ENCODE measurements at places on chromosomes 16 and 17. TPM values are rescaled to one million over a fixed set of nuclear protein-coding genes. Genes with fewer than 3 reads are reported as not detected.
A peak's percentile ranks its signal among the peaks of the same experiment; 100 is the strongest.

- H3K4me3 ChIP-seq, result peak overlapping the region; percentile 78
- H3K4me1 ChIP-seq, result no peaks in the 10 kb centered on the region
- DNase-seq, result no peak
- H3K36me3 ChIP-seq, result peaks cover 33% of the 10 kb centered on the region
These were observed 581 bp upstream of the TMEM208 start for GRCh38 chr16:67226295-67226803.

- no peaks in the 10 kb centered on the region for H3K36me3 ChIP-seq
- H3K27ac ChIP-seq, result peak within 1 kb of the TSS; percentile 22
- no peaks in the 10 kb centered on the region for H3K4me1 ChIP-seq
- peak within 1 kb of the TSS; percentile 30 for H3K4me3 ChIP-seq
- no peak for DNase-seq
These were observed at the start of gene SLC16A11 for GRCh38 chr17:7043497-7044198. Gene SLC16A11 (minus strand): TSS chr17:7044092. CDS start chr17:7043513, 579 bp downstream.

- no peak for DNase-seq
- no peaks in the 10 kb centered on the region for H3K36me3 ChIP-seq
- H3K4me1 ChIP-seq, result no peaks in the 10 kb centered on the region
- H3K27me3 ChIP-seq, result no peaks in the 10 kb centered on the region
- H3K4me3 ChIP-seq, result no peak overlapping the region
These were observed 190.7 kb downstream of the CCT6B start for GRCh38 chr17:34770586-34770985.

DNA sequence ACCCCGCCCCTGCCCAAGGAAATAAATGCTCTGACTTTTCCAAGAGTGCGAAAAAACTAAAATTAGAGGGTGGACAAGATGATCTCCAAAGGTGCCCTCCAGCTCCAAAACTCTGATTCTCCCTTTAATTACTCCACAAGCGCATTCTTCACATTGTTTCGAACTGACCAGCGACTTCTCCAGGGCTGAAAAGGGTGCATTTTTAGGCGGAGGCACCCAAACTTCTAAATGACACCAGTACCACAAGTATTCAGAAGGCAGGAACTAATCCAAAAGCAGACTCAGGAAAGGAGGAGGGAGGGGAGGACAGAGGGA is 750 bp downstream of the ZFHX3 start:
- peak overlapping the region; percentile 87 for H3K4me3 ChIP-seq
- H3K27ac ChIP-seq, result peak overlapping the region; percentile 85
- no peaks in the 10 kb centered on the region for H3K36me3 ChIP-seq
- H3K4me1 ChIP-seq, result peaks cover 69% of the 10 kb centered on the region

GRCh38 chr17:80416940-80417293 is 1.9 kb downstream of the ENDOV start:
- no peak overlapping the region for H3K27ac ChIP-seq
- no peaks in the 10 kb centered on the region for H3K27me3 ChIP-seq
- peaks cover 30% of the 10 kb centered on the region for H3K4me1 ChIP-seq
- DNase-seq, result no peak

GRCh38 chr17:38800237-38800760 is 943 bp upstream of the PIP4K2B start:
- no peak for DNase-seq
- H3K4me1 ChIP-seq, result no peaks in the 10 kb centered on the region
- peak overlapping the region; percentile 99 for H3K27ac ChIP-seq
- peaks cover 40% of the 10 kb centered on the region for H3K36me3 ChIP-seq
- peak overlapping the region; percentile 92 for H3K4me3 ChIP-seq
- H3K27me3 ChIP-seq, result no peaks in the 10 kb centered on the region

DNA sequence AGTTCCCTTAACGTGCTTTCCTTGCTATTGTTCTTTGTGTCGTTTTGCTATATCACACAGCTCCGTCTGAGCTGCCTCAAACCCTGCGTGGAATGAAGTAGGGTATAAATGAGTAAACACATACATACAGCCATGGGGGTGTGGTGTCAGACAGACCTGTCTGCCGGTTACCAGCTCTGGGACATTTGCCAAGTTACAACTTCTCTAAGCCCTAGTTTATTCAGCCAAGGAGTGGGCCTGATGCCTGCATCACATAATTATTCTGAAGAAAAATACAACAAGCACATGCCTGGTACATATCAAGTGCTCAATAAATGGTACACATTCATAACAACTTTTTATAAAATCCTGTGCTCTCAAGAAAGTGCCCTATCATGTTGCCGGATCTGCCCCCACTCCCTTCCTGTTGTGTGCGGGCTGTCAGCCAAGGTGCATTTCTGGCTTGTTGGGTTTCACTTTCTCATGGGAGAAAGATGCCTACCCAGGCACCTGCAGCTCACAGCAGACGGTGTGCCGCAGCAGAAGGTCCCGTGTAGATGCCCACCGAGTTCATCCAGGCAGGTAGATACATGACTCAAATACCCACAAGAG is 30.5 kb downstream of the SMPD3 start:
- no peak overlapping the region for H3K4me3 ChIP-seq

GRCh38 chr16:57203451-57203850 is 17.3 kb downstream of the RSPRY1 start:
- H3K27ac ChIP-seq, result no peak overlapping the region
- no peaks in the 10 kb centered on the region for H3K4me1 ChIP-seq
- H3K4me3 ChIP-seq, result no peak overlapping the region
- no peak for DNase-seq
- no peaks in the 10 kb centered on the region for H3K27me3 ChIP-seq
- H3K36me3 ChIP-seq, result peaks cover 34% of the 10 kb centered on the region

DNA sequence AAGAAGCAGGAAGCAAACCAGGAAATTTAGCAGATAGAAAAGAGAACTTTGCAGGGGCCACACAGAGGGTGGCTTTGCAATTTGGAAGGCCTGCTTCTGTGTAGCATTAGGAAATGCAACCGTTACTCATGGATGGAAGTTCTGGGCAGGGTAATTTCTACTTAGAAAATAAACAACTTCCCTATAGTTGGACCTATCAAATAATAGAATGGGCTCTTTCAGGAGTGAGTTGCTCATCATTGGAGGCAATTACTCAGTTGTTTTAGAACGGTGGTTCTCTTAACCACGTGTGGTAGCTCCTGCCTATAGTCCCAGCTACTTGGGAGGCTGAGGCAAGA is 25.8 kb upstream of the HS3ST2 start:
- no peak for DNase-seq
- H3K27ac ChIP-seq, result no peak overlapping the region
- H3K36me3 ChIP-seq, result no peaks in the 10 kb centered on the region
- no peaks in the 10 kb centered on the region for H3K27me3 ChIP-seq
- H3K4me1 ChIP-seq, result no peaks in the 10 kb centered on the region

- H3K4me3 ChIP-seq, result no peak overlapping the region
- H3K27me3 ChIP-seq, result no peaks in the 10 kb centered on the region
- H3K36me3 ChIP-seq, result no peaks in the 10 kb centered on the region
- H3K4me1 ChIP-seq, result no peaks in the 10 kb centered on the region
- DNase-seq, result peak; percentile 52
- H3K27ac ChIP-seq, result no peak overlapping the region
These were observed 101.0 kb downstream of the METRNL start for GRCh38 chr17:83180264-83180995.

- H3K27me3 ChIP-seq, result no peaks in the 10 kb centered on the region
- peak overlapping the region; percentile 7 for H3K4me3 ChIP-seq
- DNase-seq, result peak; percentile 63
These were observed 3.3 kb upstream of the SLFN12L start for GRCh38 chr17:35540589-35541404.

- H3K4me1 ChIP-seq, result no peaks in the 10 kb centered on the region
- H3K4me3 ChIP-seq, result no peak overlapping the region
- no peaks in the 10 kb centered on the region for H3K27me3 ChIP-seq
- DNase-seq, result no peak
These were observed 102.2 kb downstream of the MYO1D start for GRCh38 chr17:32774695-32775084.

DNA sequence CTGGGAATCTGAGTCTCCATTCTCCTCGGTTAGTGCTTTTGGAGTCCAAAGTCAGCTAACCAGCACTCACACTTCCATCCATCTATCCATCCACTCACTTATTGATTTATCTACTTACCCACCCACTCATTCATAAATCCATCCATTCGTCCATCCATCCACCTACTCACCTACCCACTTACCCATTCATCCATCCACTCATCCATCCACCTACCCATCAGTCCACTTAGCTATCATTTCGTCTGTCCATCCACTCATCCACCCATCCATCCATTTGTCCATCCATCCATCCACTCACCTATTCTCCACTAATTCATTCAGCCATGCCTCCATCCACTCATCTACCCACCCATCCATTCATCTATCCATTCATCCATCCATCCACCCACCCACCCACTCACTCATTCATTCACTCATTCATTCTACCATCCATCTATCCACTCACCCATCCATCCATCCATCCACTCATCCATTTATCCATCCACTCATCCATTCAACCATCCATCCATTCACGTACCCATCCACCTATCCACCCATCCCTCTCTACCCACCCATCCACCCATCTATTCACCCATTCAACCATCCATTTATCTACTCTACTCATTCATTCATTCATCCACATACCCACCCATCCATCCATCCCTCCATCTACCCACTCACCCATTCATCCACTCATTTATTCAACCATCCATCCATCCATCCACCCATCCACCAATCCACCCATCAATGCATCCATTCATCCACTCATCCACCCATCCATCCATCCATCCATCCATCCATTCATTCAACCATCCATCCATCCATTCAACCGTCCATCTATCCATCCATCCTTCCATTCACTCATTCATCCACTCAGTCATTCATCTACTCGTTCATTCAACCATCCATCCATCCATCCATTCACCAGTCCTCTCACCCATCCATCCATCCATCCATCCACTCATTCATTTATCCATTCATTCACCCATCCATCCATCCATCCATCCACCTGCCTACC is 26.1 kb downstream of the NLRC3 start:
- no peak for DNase-seq
- H3K4me3 ChIP-seq, result no peak overlapping the region
- no peaks in the 10 kb centered on the region for H3K27me3 ChIP-seq
- no peak overlapping the region for H3K27ac ChIP-seq
- no peaks in the 10 kb centered on the region for H3K36me3 ChIP-seq

The TEX14 gene
- total RNA-seq, result not detected

The TP53TG3C gene
- not detected for total RNA-seq

The CCDC92B gene
- not detected for total RNA-seq

The SLC16A11 gene
- 1.9 TPM for total RNA-seq

The NACA2 gene
- total RNA-seq, result not detected

The TBCD gene
- 19.4 TPM for total RNA-seq

The ABCA5 gene
- 10.3 TPM for total RNA-seq

The RNF43 gene
- total RNA-seq, result 5.5 TPM

All from right atrium auricular region (tissue), 2 donors.